Urinary bladder (tissue), 4 donors: ENCODE measurements at places on chromosomes 2 and 18. TPM values are rescaled to one million over a fixed set of nuclear protein-coding genes. Genes with fewer than 3 reads are reported as not detected.

GRCh38 chr2:239826376-239826775 lies 198.8 kb downstream of the NDUFA10 start:
- DNase-seq: no peak

GRCh38 chr2:153143540-153143939 lies 335.0 kb downstream of the RPRM start:
- DNase-seq: no peak

DNA sequence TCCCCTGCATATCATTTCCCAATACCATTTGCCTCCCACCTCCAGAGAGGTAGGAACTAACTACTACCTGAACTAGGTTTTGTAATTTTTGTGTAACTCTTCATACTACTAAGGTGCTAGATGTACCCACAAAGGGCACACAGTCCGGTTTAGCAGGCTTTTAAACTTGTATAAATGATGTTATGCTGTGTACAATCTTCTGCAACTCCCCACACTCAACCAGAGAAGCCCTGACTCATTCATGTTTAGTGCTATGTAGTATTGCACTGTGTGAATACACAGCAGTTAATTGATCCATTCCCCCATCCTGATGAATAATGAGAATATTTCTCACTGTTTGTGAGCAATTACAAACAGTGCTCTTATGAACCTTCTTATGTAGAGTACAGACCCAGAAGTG lies 285.6 kb downstream of the SMAD2 start:
- DNase-seq: no peak

DNA sequence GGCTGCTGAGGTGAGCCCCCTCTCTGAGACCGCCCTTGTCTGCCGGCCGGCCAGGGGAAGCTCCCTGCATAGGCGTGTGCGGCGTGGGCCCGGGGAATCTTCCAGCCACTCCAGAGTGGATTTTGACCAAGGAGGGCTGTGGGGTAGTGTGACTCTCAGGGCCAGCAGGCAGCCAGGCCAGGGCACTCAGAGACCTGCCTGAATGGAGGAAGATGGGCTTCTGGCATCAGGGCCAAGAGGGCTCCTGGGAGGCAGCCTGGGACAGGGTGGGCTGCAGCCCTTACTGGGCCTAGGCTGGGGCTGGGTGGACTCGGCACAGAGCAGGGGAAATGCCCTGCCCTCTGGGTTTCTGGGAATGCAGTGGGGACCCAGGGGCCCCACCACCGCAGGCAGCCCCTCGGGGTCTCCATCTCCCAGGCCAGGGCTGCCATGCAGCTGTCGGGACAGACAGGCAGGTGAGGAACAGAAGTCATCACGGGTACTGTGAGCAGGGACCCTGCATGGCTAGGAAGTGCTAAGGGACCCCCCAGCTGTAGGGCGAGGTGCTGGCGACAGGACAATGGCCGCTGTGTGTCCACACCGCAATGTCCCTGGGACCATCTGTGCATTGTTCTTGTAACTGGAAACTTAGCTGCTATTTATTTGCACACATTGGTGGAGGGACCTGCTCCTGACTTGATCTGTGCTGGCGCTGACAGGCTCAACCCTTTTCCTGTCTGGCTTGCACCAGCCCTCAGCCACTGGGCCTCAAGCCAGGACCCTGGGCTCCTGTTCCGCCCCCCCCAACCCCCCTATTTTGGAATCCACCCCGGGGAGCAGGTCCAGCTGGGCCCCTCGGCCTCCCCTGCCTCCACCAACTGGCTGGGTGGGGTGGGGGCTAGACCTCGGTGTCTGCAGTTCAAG lies 4.1 kb downstream of the PDCD1 start:
- DNase-seq: no peak

- DNase-seq: no peak
Observed at GRCh38 chr2:111522231-111522768, 361.7 kb downstream of the ANAPC1 start.

CRYBA2 gene
- not detected for total RNA-seq

- DNase-seq: no peak
Observed at GRCh38 chr2:142536966-142537365, 340.5 kb upstream of the KYNU start.

GRCh38 chr2:132412021-132412420 lies 4.6 kb upstream of the GPR39 start:
- DNase-seq: no peak
